ENCODE measurements at places on chromosomes 6 and 20.

DNA sequence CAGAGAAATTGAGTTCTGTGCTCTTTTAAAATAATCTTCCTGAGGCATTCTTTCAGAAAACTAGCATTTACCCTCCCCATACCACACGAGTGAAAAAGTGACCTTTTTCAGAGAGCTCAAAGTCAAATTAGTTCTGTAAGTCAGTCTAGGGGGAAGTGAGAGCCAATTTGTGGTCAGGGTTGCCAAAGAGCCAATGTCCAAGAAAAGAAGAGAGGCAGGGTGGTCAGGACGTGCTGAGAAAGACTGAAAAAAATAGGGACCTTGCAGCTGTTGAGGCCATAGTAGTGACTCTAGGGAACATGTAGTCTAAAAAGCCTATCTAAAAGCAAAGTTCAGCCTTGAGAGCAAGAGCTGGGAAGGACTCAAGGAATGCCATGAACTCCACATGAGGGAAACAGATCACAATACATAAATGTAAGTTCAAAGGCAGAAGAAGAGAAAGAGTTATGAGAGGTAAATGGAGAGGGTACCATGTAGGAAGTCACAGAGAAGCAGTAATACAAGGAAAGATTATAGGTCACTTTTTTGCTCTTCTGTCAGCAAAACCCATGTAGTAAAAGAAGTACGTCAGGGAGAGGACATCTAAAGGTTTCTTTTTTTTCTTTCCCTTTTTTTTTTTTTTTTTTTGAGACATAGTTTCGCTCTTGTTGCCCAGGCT is 565.1 kb upstream of the FLRT3 start:
- DNase-seq, result no peak

DNA sequence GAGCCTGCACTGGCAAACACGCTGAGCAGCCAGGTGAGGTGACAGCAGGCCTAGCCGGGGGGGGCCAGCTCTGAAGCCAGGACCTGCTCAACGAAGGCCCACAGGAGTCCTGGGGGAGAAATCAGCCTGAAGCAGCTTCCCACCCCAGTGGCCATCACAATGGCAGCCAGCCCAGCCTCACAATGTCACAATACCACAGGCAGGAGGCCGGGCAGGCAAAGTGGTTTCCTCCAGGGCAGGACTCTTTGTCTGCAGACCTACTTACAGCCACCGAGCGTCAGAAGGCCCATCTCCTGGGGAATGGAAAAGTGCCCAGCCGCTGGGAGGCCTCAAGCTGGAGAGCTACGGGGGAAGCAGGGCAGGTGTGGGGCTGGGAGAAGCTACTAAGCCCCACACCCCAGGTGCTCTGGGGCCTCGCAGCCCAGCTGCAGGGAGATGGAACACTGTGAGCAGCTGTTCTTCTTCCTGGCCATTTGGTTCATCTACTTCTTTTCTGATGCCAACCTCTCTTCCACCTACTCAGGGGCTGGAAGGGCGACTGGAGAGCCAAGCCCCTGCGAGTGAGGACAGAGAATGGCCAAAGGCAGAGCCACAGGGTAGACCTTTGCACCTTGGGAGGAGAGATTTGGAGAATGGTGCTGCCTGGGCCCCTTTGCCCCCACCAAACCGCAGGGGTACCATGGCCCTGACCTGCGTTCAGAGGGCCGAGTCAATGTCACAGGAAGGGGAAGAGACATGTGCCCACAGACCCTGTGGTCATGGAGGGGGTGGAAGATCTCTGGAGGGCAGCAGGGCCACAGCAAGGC is 22.3 kb upstream of the AVP start:
- no peak for DNase-seq

GRCh38 chr20:30500829-30501440 is 756.5 kb upstream of the DEFB115 start:
- DNase-seq, result no peak

DNA sequence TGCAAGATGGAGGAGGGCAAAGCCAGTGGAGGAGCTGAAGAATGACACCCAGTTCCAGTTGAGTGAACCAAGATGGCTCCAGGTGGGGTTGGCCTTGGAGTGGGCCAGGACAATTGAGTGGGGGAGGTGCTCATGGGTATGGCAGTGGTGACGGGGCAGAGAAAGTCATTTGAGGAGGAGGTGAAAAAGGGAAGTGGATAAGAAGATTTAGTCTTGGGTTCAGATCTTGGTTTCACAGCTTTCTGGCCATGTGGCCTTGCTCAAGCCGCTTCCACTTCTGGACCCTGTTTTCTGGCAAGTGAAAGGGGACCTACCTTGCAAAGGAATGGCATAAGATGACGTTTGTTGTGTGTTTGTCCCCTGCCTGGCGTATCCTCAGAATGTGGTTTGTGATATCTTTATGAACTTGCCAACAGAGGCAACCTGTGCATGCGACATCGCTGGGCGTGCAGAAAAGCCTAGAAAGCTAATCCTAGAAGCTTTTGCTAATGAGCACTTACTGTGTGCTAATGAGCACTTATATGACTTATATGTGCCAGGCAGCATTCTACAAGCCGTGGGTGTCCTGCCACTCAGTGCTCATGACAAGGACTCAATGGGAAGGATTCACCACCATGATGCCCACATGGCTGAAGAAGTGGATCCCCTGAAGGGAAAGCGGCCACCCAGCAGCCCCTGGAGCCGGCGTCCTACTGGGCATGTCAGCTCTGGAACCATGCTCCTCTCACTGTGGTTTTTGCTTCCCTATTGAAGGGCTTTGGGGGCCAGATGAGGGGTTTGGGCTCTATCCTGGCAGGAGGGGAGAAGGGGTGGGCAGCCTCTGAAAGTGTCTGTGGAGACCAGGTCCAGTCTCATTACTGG is 23.6 kb upstream of the STX16 start:
- no peak for DNase-seq

DNA sequence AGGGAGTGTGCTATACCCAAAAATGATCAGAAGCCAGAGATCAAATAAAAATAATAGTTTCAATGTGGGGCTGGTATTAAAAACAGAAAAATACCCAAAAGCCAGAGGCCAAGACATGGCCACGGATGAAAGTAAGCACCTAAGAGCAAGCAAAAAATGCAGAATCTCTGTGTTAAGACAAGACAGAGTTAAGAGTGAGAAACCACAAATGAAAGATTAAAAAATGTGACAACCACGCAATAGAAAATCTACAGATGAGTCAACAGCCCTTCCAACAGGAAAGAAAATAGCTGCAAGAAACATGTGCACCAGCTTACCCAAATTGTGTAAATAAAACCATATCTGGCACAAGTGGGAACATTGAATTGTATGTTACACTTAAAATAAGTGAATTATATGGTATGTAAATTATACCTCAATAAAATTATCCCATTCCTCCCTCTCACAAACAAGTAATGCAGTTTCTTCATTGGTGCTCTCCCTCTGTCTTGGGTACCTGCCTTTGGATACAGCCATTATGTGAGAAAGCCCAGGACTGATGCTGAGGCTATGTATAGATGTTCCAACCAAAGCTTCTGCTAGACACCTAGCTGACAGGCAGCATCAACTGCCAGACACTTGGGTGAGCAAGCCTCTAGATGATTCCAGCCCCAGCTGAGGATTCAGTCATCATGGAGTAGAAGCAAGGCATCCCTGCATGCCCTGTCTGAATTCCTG is 55.3 kb upstream of the UFL1 start:
- DNase-seq, result no peak

- no peak for DNase-seq
Measured at GRCh38 chr20:35899064-35899463, 55.2 kb downstream of the SCAND1 start.

- no peak for DNase-seq
Measured at GRCh38 chr20:58719258-58719657, 26.7 kb downstream of the NPEPL1 start.

DNA sequence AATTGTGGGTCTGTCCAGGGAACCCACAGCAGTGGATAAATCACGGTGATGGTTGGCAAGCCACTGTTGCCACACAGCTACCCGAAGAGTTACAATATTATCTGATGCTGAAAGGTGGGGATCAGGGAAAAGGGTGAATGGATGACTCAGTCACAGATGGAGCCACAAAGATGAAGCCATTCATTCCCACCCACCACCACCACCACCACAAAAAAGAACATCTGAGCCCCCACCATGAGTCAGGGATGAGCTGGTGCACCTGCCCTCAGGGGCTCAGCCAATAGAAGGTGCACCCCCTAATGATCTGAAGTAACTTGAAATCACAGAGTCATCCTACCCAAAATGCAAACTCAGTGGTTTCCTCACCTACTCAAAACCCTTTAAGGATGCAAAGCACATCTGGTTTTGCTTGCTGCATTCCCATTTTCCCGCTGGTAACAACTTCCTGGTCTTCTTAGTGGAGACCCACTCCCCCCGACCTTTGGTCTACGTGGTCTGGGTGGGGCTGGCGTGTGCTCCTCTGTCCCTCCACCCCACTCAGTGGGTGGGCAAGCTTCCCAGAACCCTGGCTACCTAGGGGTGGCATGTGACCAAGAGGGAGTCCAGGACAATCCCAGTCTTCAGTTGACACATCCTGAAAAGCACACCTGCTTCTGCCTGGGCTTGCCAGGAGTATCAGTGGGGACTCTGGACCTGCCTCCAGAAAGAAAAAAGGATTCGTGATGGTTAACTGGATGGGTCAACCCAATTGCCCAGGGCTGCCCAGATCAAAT is 125.5 kb downstream of the ANKRD60 start:
- no peak for DNase-seq

- no peak for DNase-seq
Measured at GRCh38 chr20:61478094-61478493, 226.0 kb downstream of the CDH4 start.

- no peak for DNase-seq
Measured at GRCh38 chr6:1686117-1687098, 76.7 kb downstream of the FOXC1 start.

DNA sequence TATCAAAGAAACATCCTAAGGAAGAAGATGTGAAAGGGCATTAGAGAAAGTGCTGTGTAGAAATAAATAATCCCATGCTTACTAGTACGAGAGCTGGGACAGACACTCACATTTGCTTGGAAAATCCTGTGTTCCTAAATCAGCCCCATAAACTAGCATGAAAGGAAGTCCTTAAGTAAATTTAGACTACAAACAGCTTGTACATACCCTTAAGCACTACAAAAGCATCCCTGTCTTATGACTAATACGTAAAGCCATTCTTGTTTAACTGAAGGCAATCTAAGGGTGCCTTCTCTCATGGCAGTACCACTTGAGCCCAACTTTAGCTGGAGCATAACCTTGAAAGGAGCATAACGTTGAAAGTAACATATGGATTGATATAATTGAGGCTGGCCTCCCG is 15.4 kb upstream of the FOXQ1 start:
- no peak for DNase-seq

GRCh38 chr20:59154317-59155013 is 9.2 kb upstream of the ZNF831 start:
- no peak for DNase-seq

GRCh38 chr6:89986650-89987074 is 92.4 kb downstream of the GJA10 start:
- no peak for DNase-seq

DNA sequence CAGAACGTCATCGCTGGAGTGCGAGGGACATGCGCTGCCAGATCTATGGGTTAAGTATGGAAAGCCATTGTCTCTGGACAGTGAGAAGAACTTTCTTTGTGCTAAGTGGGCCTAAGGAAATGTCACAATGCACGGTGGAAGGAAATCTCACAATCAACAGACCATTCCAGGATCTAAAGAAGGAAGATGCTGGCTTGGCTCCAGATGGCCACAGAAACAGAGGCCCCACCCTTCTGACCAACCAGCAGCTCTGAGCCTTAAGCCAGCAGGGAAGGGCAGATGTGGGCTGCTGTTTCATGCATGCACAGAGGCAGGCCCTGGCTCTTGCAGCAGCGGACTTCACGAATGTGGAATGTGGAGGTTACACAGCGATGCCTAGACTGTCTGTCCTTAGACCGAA is 156.3 kb downstream of the SOBP start:
- DNase-seq, result no peak

DNA sequence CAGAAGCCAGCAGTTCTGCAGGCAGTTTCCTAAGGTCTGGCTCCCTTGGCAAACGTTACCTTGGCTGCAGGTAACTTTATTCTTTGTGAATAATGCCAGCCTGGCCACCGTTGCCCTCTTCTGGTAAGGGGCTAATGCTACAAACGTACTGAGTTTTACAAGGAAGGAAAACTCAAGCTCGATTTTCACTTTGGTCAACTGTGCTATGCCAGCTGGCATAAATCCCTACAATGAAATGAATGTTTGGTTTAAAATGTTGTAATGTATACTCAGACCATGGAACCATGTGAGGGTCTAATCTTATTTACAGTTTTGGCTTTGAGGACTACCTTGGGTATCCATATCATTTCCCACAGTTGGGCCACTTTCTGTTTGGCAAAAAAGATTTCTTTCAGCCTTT is 101.4 kb downstream of the SLX4IP start:
- DNase-seq, result no peak

DNA sequence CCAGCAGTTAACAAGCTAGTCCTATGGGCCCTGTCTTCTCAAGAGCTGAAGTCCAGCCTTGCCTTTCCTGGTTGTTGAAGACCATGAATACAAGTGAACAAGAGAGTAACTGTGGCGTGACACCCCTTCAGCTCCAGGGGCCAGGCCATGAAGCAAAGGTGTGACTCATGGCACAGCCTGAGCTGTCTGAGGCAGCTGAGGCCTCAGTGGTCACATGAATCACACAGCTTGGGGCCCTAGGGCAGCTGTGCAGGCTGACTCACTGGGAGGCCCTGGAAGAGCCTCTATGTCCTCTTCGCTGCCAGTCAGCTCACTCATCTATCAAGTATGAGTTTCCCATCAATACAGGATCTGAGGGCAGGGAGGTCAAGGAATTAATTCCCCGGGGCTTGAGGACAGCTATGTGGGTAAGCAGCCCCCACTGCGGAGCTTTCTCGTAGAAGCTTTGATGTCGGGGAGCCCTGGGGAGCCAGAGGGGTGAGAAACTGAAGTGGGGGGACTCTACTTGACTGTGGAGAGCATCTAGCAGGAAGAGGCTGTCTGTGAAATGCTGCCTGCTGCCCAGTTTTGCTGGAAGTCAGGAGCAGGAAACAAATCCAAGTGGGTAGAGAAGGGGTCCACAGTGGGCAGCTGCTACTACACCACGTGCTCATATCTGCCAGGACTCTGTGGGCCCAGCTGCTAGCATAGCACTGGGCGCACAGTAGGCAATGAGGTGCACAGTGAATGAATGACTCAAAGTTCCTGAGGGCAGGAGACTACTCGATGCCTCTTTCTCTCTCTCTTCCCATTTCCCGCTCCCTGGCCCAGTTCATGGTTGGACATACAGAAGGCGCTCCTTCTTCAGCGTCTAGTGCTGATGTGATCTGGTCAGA is 13.7 kb upstream of the FAM83C start:
- no peak for DNase-seq

GRCh38 chr20:45647441-45648050 is 16.5 kb upstream of the WFDC9 start:
- no peak for DNase-seq

DNA sequence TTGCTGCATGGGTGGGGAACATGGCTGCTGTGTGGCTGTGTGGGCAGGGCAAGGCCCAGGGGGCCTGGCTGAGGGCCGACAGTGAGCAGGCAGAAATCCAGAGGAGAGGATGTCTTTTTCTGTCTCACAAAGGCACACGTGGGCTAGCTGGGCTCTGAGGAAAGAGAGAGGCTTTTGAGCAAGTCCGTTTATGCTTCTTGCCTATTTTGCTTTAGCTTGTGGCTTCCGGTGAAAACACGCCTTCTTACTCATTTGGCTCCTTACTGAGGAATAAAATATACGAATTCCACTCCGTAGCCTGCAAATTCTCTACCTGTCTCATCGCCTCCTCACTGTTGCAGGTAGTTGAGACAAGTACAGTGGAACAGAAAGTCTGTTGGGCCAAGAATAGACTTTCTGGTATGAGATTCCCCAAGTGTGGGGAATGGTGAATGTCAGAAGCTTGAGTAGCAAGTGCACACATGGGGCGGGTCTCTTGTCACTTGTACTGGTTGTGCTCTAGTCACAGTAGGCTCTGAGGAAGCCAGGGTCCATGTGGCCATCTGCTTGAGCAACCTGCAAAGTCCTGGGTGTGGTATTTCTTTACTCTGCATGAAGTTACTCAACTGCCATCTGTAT is 28.4 kb downstream of the WRNIP1 start:
- no peak for DNase-seq
